Smooth muscle cell of trachea (primary cell): ENCODE measurements at places on chromosomes 16 and 17. TPM values are rescaled to one million over a fixed set of nuclear protein-coding genes. Genes with fewer than 3 reads are reported as not detected.

Gene NR1D1
- total RNA-seq, result 1.7 and 6.6 TPM in 2 replicates

Gene XAF1
- 20.4 and 32.1 TPM in 2 replicates for total RNA-seq

Gene TBC1D16
- 43.6 and 94.3 TPM in 2 replicates for total RNA-seq

Gene SEZ6
- total RNA-seq, result not detected in 2 replicates

Gene MKS1
- total RNA-seq, result 13.1 and 19.5 TPM in 2 replicates

Gene BEAN1
- not detected in 2 replicates for total RNA-seq

Gene ALOX12
- under 0.01 TPM in 1 of 2 replicates, not detected in the other for total RNA-seq

Gene LDHD
- 2.6 and 2.8 TPM in 2 replicates for total RNA-seq

Gene CPHXL
- not detected in 2 replicates for total RNA-seq

Gene NPW
- total RNA-seq, result 0.29 and 2.5 TPM in 2 replicates

Gene DLX4
- total RNA-seq, result not detected in 2 replicates

Gene TMEM88
- 0.17 and 0.44 TPM in 2 replicates for total RNA-seq

Gene SYCE1L
- 0.50 and 0.58 TPM in 2 replicates for total RNA-seq
